ENCODE measurements at places on chromosomes 16 and 17.

GRCh38 chr17:628089-628941 is 86.3 kb downstream of the VPS53 start:
- DNase-seq: no peak

DNA sequence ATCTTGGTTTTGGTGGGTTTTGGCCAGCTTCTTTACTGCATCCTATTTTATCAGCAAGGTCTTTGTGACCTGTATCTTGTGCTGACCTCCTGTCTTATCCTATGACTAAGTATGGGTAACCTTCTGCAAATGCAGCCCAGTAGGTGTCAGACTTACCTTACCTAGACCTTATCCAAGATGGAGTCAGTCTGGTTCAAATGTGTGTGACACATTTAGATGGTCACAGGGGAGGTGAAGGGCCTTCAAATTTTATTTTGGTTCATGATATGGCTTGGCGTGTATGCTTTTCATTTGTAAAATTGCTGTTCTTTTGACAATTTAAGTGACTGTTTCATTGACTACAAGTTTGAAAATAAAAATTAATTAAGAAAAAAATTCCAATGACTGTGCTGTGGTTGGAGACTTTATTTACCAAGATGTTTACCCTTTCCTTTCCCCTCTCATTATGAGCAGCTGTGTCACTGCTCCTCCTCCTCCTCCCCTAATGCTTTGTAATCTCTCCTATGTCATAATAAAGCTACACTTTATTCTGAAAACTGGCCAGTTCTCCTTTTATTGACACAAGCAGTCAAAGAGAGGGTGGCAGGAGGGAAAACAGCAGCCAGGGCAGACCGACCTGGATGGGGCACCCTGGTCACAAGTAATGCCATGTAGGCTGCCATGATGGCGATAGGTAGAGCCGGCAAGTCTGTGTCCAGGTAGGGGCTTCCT is 49.4 kb downstream of the TNFRSF13B start:
- DNase-seq: no peak

- DNase-seq: no peak
Observed at GRCh38 chr17:76696763-76697701, 13.7 kb downstream of the MXRA7 start.

DNA sequence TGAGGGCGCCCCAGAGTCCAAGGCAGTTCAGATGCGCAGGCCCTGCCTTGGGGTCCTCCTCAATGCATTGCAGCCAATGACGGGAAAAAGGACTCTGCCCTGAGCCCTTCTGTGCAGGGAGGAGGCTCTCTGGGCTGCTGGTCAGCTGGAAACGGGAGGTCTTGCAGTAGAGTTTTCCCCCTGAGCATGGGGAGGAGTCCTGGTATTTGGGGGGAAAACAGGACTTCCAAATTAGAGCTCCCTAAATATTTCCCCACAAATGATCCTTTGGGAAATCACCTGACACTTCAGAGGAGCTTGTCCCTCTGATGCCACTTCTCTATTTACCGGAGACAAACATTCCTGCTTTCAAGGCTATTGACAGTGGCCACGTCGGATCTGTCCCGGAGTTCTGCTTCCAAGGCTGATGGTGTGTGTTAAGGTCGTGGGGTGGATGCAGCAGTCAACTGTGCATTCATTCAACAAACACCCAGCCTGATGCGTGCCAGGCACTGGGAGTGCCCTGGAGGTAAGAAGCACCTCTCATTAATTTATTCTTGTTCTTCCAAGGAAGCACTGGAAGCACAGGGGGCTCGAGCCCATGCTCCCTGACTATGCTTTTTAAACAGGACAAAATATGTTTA is 73.0 kb upstream of the DNAH17 start:
- DNase-seq: no peak

- no peak for DNase-seq
Observed at GRCh38 chr16:54932737-54933254, 2.1 kb downstream of the IRX5 start.

DNA sequence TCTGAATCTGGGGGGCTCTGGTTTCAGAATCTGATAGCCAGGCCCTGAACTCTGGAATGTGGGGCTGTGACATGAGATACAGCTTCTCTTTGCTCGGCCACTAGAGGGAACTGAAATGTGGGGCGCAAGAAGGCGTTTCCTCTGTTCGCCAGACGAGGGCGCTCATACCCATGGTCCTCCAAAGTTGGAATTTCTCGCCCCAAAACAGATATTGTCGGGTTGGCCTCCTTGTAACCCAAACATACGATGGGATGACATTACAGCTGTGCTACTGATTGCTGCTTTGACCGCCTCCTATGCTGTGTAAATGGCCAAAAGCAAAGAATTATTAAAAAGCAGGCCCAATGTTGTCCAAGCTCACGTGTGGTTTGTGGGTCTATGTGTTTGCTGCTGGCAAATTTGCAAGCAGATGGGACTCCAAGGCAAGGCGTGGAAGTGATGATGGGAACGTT is 13.1 kb upstream of the MSI2 start:
- DNase-seq: peak; percentile 62

DNA sequence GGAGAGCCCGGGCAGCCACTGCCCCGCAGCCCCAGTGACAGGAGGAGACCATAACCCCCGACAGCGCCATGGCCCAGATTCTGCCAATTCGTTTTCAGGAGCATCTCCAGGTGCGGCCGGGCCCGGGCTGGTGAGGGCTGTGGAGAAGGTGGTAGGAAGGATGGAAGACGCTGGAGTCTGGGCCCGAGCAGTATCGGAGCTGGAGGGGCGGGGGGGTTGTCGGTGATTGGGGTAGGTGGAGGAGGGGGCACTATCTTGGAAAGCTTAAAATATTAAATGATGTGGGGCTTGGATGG is 317 bp downstream of the CLTC start:
- no peak for DNase-seq

- no peak for DNase-seq
Observed at GRCh38 chr17:27622986-27623385, 8.0 kb upstream of the LGALS9 start.

GRCh38 chr17:14805348-14805747 is 459.8 kb downstream of the PMP22 start:
- no peak for DNase-seq

DNA sequence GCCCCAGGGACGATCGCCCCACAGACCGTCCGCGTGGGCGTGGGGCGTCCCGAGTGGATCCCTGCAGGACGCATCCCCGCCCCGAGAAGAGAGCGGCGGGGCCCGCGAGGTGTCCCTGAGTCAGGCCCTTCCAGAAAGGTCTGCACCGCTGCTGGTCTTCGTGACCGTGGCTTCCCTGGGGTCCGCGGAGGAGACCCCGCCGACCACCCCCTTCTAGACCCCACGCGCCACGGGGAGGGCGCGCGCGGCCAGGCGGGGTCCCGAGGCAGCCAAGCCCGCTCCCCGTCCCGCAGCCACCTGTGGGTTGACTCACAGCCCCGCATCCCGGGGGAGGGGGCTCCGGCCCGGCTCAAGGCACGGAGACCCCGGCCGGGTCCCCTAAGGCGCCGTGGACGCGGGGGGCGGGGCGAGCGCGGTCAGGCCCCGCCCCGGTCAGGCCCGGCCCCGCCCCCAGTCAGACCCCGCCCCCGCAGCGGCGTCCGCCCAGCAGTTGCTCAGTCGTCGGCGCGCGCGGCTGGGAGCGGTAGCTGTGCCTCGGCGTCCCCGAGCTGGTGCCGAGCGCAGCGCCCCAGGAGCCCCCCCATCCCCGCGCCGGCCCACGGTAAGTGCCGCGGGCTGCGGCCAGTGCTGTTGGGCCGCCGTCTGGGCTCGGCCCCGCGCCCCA is at the start of gene BAIAP3:
BAIAP3 (plus strand) TSS at position 497 of the 664 bp plus-strand sequence. CDS start 4,905 bp downstream, outside the sequence.
- peak; percentile 33 for DNase-seq

GRCh38 chr17:65666876-65667321 is 105.5 kb upstream of the AXIN2 start:
- DNase-seq: no peak

DNA sequence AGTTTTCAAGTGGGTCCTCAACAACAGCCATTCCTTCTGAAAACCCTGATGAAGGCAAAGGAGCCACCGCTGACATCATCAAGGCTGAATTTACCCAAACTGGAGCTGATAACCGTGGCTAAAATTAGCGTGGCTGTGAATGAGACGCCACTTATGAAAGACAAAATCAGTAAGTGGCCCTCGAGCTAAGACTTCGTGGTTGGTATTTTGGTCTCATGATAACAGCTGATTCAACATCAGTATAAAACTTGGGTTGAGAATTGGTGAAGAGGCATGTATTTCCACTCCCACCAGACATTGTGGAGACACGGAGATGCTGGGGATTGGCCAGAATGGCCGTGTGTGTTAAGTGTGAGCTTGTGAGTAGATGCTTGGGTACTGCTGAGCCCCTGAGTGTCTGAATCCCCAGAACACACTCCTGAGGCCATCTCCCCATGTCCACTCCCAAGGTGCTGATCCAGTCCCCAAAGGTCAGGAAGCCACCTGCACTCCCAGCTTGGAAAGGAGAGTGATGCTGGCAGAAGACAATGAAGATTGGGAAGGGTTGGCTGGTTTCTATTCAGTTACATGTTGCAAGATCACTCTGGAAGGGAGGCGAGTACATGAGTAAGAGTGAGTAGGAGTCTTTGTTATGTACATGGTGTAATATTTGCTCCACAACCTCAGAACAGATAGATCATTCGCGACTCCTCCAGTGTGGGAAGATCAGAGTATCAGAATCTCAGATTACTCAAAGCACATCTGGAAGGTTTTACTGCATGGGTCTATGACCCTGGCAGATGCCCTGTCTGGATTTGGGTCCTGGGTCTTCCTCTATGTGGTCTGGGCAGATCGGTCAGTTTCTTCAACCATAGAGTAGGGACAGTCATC is 207.7 kb downstream of the HS3ST3A1 start:
- no peak for DNase-seq

DNA sequence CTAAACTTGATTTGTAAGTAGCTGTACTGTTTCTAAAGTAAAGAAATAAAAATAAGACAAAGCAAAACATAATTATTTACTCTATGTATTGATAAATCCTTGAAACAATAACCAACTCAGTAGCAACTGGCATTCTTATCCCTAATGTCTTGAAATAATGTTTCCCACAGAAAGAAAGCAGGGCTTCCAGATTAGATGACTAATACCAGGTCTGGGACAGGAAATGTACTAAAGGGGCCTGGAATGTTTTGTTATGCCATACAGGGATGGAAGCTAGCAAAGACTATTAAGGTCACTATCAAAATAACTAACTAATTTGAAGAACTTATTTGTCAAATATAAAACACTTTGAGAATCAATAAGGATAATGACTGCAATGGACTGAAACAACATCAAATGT is 82.1 kb downstream of the CFDP1 start:
- DNase-seq: no peak

DNA sequence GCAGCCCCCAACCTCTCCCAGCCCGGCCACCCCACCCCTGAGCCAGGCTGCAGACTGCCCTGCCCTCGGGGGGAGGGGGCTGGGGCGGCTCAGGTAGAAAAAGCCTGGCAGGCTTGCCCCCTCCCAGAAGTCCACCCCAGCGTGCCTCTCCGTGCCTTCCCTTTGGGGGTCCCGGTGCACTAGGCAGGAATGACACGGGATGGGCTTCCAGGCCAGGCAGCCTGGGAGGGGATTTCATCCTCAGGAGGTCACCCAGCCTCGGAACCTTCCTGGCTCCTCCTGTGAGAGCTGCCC is 185.0 kb downstream of the NTN1 start:
- DNase-seq: no peak

DNA sequence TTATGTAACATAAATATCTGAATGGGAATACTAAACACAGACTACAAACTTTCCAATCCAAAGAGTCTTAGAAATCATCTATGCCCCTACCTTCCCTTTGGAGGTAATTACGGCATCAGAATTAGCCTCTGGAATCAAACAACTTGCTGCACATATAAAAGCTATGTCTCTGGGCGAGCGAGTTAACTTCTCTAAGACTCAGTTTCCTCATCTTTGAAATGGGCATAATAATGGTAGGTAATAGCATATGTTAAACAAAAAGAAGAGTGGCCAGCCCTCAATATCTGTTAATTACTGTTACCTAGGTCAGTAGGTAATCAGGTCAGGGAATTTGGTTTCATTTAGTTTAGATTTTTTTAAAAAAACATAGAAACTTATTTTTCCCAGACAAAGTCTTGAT is 153.5 kb downstream of the TOX3 start:
- no peak for DNase-seq

DNA sequence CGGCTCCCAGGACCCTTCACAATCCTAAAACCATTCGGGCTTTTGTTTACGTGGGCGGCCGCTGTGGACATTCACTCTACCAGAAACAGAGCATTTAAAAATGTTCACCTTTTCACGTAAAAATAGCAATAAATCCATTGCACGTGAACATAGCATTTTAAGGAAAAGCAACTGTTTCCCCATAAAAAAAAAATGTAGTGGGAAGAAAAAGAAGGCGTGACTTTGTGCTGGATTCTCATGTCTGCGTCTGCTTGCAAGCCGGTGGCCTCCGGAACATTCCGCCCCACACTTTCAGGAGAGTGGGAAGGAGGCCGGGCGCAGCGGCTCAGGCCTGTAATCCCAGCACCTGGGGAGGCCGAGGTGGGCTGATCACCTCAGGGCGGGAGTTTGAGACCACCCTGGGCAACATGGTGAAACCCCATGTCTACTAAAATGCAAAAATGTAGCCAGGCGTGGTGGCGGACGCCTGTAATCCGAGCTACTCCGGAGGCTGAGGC is 13.4 kb upstream of the GNG13 start:
- DNase-seq: no peak

DNA sequence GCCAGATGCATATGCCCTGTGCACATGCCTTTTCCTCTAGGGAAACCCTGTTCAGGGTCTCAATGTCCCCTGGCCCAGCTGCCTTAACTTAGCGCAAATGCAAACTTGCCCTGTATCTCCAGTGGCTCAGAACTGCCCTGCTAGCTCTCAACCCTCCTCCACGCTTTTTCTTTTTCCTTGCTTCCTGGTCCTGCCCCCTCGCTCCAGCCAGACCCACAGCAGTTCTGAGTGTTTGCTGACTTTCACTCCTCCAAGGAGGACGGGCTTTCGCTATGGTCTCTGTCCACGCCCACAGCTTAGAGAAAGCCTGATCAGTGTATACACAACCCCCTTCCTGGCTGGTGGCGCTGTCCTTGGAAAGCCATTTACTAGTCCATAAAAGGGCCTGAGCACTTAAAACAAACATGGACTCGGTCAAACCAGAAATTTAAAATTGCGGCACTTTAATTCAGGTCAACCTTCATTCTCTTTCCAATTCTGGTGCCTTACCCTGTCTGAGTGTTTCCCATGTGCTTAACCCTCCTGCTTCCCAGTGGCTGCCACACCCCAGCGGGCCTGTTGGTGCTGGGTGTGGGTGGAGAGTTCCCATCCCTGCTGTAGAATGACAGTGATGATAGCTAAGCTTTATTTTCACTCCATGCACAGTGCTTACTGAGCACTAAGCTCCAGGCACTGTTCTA is 15.6 kb upstream of the TMEM98 start:
- DNase-seq: no peak

GRCh38 chr17:70855401-70856054 is 686.2 kb downstream of the KCNJ2 start:
- DNase-seq: no peak

- DNase-seq: no peak
Observed at GRCh38 chr16:27441276-27441675, 39.3 kb downstream of the IL21R start.

GRCh38 chr16:2070576-2071453 is 23.0 kb downstream of the TSC2 start:
- no peak for DNase-seq

Data from stimulated activated CD8-positive, alpha-beta memory T cell treated with anti-CD3 and anti-CD28 coated beads, Interleukin-2, amount 100 ng/mL, for 1 hour (primary cell).